Uterine smooth muscle cell (primary cell): ENCODE measurements at places on chromosomes 11 and 22. TPM values are rescaled to one million over a fixed set of nuclear protein-coding genes. Genes with fewer than 3 reads are reported as not detected.

Gene LRRC74B
- under 0.01 TPM in 1 of 2 replicates, not detected in the other for total RNA-seq

Gene RAPSN
- total RNA-seq, result not detected in 2 replicates

Gene HORMAD2
- total RNA-seq, result not detected in 2 replicates

Gene MMP8
- total RNA-seq, result 0.11 TPM in 1 of 2 replicates, not detected in the other

Gene TLCD5
- 9.1 and 10.1 TPM in 2 replicates for total RNA-seq

Gene KCNJ4
- not detected in 2 replicates for total RNA-seq

Gene CERK
- 43.4 and 45.7 TPM in 2 replicates for total RNA-seq

Gene PPP1R14B
- total RNA-seq, result 296 and 414 TPM in 2 replicates

Gene CD44
- total RNA-seq, result 366 and 419 TPM in 2 replicates

Gene PRSS23
- 161 and 254 TPM in 2 replicates for total RNA-seq

Gene TECTA
- 0.22 and 0.87 TPM in 2 replicates for total RNA-seq

Gene MPST
- total RNA-seq, result 47.5 and 62.5 TPM in 2 replicates

Gene PNPLA3
- total RNA-seq, result 1.3 and 3.5 TPM in 2 replicates

Gene FAM180B
- total RNA-seq, result 0.12 TPM in 1 of 2 replicates, not detected in the other

Gene BET1L
- total RNA-seq, result 17.9 and 21.6 TPM in 2 replicates

Gene ANGPTL5
- total RNA-seq, result not detected in 2 replicates

Gene RRP8
- 12.0 and 13.8 TPM in 2 replicates for total RNA-seq

Gene CFAP300
- 5.9 and 7.9 TPM in 2 replicates for total RNA-seq

Gene ATL3
- total RNA-seq, result 112 and 115 TPM in 2 replicates

Gene YPEL1
- 0.22 and 0.50 TPM in 2 replicates for total RNA-seq

Gene APOBEC3F
- total RNA-seq, result 4.8 and 9.2 TPM in 2 replicates

Gene SCGB1A1
- not detected in 2 replicates for total RNA-seq

Gene HMOX1
- 62.6 and 167 TPM in 2 replicates for total RNA-seq

Gene AGBL2
- total RNA-seq, result 0.66 and 1.00 TPM in 2 replicates

Gene ZW10
- total RNA-seq, result 21.1 and 32.1 TPM in 2 replicates

Gene LRRC56
- total RNA-seq, result 0.62 and 0.77 TPM in 2 replicates

Gene LDHA
- total RNA-seq, result 521 and 846 TPM in 2 replicates
